Cerebellar cortex (tissue), 1 donor: ENCODE measurements at places on chromosomes 5 and 9.

- no peak for DNase-seq
Observed at GRCh38 chr9:13354733-13355132, 75.2 kb upstream of the MPDZ start.

- DNase-seq: no peak
Observed at GRCh38 chr5:72767289-72768010, 49.0 kb upstream of the TNPO1 start.

- DNase-seq: no peak
Observed at GRCh38 chr9:20307621-20308020, 314.7 kb downstream of the MLLT3 start.

GRCh38 chr5:153659039-153659736, 168.7 kb downstream of the GRIA1 start:
- no peak for DNase-seq

- DNase-seq: no peak
Observed at GRCh38 chr9:122506964-122507363, 3.6 kb upstream of the OR1J2 start.

DNA sequence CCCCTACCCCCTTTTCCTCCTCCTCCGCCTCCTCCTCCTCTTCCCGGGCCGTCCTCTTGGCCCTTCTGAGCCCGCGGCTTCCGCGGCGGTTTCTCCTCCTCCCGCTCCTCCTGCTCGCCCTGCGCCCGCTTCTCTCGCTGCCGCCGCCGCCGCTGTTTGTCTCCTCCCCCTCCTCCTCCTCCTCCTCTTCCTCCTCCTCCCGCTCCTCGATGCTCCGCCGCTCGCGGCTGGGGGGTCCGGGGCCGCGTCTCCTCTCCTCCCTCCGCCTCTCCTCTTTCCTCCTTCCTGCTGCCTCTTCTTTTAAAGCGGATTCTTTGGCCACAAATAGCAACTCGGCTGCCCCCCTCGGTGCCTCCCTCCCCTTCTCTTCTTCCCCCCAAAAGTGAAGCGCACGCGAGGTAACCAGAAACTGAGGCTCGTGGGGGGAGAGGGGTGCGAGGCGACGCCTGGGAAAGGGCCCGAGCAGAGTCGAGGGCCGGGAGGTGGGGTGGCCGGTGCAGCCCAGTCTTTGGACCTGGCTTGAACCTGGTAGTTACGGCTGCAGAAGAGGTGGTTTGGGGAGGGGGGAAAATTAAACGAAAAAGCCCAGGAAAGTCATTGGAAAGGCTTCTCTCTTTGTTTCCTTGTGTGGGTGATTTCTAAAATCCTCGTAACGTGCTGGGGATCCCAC, 1058.5 kb upstream of the DMAC1 start:
- peak; percentile 78 for DNase-seq

GRCh38 chr9:90027296-90027790, 422.5 kb downstream of the GADD45G start:
- DNase-seq: no peak

- no peak for DNase-seq
Observed at GRCh38 chr9:93005876-93006275, 52.6 kb upstream of the SUSD3 start.

DNA sequence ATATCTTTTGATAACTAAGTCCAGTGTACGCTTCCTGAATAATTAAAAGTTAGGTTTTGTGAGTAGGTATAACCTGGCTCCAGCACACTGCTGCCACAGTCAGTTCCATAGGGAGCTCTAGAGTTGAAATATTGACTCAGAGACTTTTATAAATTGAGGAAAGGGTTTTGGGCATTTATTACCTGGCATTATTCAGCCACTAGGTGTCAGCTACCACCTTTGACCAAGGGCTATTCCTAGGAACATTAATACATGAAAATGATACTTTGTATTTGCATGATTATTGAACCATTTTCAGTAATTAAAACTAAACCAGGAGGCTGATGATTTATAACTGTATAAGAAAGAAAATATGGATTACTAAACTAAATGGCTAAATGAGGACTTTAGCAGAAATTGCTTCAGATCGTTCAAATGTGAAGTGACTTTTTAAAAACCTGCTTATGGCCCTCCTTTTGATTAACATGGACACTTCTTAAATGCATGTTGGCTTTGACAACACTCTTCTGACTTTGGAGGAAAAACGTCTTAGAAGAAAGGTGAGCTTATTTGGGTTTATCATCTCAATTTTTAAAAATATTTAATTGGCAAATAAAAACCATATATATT, 83.0 kb downstream of the SMC2 start:
- peak; percentile 5 for DNase-seq

DNA sequence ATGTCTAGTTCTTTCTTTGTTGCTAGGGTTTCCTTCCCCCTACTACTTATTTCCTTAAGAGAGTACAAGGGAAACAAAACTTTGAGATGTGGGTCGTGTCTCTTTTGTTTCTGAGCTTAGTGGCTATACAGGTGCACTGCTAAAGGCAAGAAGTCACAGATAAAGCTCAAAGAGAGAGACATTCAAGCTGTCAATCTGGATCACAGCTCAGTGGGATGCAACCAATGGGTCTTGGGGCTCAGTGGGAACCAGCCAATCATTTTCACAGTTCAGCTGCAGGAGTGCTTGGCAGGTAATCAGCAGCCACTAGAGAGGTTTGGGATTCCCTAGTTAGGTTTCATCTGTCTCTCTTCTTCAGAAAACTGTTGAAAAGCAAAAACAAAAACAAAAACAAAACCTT, 135.4 kb upstream of the SGCD start:
- DNase-seq: no peak

DNA sequence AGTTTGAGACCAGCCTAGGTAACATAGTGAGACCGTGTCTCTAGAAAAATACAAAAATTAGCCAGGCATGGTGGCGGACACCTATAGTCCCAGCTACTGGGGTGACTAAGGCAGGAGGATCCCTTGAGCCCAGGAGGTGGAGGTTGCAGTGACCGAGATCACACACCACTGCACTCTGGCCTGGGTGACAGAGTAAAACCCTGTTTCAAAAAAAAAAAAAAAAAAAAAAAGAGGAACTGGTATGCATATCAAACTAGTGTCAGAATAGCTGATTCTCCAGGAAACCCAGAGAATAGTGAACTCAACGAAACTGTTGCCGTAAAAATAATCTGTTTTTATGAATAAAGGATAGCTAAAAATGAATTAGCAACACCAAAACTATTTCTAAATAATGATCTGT, 126.6 kb upstream of the BASP1 start:
- no peak for DNase-seq

- DNase-seq: peak; percentile 66
Observed at GRCh38 chr5:43039471-43040286, 440 bp downstream of the ANXA2R start.

DNA sequence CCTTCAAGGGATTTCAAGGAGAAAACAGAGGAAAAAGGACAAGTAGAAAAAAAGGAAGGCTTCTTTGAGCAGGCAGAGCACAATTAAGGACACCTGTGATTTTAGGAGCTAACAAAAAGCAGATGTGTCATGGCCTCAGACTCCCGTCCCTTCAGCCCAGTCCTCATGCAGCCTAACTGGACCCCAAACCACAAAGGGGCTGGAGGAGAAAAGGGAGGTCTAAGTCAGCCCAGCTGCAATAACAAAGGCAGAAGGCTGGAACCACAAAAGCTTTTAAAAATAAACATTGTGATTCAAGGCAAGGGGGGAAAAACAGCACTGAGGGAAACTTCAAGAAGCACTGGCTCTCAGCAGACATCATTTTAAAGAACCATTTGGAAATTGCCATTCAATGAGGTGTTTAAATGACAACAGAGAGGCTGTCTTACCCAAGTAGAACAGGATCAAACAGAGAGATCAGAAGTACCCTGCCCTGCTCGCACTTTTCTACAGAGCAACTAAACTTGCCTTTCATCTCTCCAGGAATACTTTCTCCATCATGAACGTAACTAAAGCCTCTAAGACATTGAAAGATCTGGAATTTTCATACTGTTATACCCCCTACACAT, 89.3 kb downstream of the SEMA5A start:
- no peak for DNase-seq

DNA sequence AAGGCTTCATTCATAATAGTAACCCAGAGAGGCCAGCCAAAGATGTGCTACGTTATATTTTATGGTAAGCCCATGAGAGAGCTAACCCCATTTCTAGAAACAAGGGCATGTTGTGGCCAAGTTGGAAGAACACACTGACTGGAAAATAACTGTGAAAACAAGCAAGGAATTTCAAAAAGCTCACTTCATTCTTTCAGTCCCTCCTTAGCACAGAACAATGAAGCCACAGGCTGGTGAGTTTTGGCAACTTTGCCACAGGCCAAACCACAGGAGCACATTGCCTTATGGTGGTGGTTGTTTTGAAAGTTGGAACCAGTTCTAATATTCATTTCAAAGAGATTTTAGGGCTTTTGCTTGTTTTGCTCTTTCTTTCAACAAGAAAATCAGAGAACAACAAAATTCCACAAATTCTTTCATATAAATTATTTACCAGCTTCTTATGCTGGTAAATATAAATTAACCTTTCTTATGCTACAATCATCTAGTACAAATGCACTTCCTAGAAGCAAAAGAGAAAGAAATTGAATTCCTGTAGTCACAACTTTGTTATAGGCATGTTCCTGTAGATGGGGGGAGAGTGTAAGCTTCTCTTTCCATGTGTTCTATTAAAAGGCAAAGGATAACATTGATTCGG, 225.4 kb upstream of the RFX3 start:
- peak; percentile 41 for DNase-seq

DNA sequence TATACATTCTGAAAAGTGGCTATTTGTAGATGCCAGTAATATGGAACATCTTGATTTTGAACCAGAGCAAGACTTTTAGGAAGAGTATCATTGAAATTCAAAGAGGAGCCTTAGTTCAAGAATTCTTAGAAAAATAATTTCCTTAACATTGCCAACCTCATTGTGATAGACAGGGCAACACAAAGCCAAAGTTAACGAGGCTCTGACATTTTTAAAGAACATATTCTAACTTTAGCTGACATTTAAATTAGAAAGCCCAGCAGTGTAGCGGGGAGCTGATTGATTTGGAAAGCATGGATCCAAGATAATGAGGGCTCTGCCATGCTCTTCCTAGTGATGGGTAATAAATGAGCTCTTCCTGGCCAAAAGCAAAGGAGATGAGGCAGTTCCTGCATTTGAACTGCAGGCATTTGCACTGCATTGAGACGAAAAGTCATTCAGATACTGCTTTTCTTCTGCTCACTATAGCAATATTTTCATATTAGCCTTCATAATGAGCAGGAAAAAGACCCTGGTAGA, 325.0 kb downstream of the ARHGEF28 start:
- DNase-seq: no peak

- DNase-seq: no peak
Observed at GRCh38 chr5:35031276-35031675, 16.5 kb downstream of the AGXT2 start.

DNA sequence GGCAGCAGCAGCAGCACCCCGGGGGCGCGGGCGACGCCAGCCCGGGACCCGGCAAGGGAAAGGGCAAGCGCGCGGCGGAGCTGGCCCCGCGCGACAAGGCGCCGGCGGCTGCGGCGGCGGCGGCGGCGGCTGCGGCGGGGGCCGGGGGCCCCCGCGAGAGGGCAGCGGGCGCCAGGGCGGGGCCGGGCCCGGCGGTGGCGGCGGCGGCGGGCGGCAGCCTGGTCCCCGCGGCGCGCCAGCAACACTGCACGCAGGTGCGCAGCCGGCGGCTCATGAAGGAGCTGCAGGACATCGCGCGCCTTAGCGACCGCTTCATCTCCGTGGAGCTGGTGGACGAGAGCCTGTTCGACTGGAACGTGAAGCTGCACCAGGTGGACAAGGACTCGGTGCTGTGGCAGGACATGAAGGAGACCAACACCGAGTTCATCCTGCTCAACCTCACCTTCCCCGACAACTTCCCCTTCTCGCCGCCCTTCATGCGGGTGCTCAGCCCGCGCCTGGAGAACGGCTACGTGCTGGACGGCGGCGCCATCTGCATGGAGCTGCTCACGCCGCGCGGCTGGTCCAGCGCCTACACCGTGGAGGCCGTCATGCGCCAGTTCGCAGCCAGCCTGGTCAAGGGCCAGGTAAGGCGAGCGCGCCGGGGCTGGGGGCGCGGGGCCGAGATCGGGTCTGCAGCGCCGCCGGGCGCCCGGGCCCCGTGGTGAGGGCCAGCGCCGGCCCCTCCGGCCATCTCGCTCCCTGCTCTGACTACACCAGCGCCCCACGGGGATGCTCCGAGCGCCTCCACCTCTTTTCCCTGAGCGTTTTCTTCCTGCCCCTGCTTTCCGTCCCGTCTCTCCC, at the start of gene UBE2QL1:
UBE2QL1 (plus strand) TSS at position 238 of the 843 bp plus-strand sequence; CDS start at position 273, 35 bp downstream.
- DNase-seq: peak; percentile 40

DNA sequence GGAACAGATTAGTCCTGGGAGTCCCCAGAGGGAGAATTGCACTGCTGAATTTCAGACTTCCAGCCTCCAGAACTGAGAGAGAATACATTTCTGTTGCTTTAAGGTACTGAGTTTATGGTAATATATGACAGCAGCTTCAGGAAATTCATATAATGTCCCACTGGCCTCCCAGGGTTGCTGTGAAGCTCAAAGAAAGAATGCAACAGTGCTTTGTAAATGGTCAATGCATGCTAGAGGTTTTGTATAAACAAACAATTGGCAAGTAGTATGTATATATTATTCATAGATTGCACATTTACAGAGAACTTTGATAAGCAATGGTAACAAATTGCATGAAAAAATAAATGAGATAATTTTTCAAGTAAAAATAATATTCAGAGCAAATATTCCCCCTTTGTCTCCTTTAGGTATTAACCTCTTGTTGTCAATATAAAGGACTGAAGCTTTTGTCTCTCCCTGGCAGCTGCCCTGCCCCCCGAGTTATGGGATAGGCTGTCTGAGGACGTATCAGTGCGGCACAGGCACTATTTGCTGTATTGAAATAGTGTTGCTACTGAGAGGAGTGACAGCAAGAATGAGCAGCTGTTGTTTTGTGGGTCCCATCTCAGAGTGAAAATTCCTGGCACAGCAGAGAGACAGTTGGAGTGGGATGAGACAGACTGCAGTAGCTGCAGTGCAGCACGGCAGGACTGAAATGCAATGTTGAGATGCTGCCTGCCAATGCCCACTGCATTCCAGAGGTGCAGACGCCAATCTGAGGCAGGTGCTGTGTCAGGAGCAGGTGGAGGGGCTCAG, 194.2 kb upstream of the GLRA1 start:
- no peak for DNase-seq

GRCh38 chr9:93958819-93959682, 3.9 kb upstream of the BARX1 start:
- no peak for DNase-seq

DNA sequence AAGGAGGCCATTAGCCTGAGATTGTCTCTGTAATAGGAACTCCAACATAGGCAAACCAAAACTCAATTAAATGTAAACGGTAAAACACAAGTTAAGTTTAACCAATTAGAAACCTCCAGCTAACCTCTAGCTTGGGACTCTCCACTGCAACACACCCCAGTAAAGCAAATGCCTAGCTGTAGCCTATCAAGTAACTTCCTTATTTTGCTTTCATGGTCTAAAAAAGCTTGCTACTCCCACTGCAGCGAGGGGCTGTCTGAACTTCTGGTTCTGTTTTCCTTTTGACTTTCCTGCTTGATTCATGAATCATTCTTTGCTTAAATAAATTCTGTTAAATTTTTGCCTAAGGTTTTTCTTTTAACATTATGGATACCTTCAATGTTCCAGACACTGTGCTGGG, 24.4 kb upstream of the C5orf46 start:
- DNase-seq: no peak

- no peak for DNase-seq
Observed at GRCh38 chr9:38687389-38687842, 32.5 kb downstream of the FAM240B start.
